ENCODE measurements at places on chromosomes 1 and 21.

- no peak for DNase-seq
Observed at GRCh38 chr1:88791192-88791591, 100.2 kb downstream of the GTF2B start.

DNA sequence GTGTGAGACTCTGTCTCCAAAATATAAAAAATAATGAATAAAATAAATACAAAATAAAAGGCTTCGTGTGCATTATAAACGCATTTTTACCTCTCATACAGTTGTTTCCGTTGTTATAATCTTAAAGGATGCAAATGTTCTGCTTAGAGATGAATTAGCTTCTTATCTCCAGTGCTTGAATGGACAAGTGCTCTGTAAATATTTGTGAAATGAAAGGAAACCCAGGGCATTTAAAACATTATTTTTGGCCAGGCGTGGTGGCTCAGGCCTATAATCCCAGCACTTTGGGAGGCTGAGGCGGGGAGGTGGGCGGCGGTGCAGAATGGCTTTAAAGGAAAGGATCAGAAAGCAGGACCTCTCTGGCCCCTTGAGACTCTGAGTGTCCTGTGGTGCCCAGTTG, 94.5 kb downstream of the HUNK start:
- DNase-seq = no peak

DNA sequence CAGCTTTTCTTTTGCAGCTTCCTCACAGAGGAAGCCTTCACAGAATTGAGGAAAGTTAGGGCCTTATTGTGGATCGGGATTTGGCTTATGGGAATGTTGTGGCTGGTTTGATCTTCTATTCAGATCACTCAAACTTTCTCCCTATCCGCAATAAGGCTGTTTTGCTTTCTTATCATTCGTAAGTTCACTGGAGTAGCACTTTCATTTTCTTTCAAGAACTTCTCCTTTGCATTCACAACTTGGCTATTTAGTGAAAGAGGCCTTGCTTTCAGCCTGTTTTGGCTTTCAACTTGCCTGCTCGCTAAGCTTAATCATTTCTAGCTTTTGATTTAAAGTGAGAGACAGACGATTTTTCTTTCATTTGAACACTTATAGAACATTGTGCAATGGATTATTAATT, 181.9 kb upstream of the B3GALT2 start:
- no peak for DNase-seq

GRCh38 chr1:26114165-26114927, 2.7 kb downstream of the PDIK1L start:
- DNase-seq = no peak

DNA sequence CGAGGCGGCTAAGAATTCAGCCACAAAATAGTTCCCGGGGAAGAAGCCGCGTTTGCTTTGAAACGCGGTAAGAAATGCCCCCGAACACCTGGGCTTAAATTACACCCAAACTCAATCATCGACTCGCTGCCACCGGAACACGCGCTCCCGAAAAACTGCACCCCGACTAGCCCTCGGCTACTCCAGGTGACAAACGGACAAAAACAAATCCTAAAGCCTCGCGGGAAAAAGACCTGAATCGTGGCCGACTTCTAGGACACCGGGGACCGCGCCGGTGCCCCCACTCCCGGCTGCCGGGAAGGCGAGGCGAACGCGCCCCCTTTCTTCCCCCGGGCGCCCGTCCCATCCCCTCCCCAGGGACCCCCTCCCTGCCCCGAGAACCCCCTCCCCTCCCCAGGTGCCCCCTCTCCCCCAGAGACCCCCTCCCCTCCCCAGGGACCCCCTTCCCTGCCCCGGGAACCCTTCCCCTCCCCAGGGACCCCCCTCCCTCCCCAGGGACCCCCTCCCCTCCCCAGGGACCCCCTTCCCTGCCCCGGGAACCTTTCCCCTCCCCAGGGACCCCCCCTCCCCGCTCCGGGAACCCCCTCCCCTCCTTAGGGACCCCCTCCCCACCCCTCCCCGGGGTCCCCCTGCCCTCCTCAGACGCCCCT, 628 bp downstream of the C1orf159 start:
- no peak for DNase-seq

GRCh38 chr21:42413500-42413899, 9.8 kb downstream of the UBASH3A start:
- no peak for DNase-seq

DNA sequence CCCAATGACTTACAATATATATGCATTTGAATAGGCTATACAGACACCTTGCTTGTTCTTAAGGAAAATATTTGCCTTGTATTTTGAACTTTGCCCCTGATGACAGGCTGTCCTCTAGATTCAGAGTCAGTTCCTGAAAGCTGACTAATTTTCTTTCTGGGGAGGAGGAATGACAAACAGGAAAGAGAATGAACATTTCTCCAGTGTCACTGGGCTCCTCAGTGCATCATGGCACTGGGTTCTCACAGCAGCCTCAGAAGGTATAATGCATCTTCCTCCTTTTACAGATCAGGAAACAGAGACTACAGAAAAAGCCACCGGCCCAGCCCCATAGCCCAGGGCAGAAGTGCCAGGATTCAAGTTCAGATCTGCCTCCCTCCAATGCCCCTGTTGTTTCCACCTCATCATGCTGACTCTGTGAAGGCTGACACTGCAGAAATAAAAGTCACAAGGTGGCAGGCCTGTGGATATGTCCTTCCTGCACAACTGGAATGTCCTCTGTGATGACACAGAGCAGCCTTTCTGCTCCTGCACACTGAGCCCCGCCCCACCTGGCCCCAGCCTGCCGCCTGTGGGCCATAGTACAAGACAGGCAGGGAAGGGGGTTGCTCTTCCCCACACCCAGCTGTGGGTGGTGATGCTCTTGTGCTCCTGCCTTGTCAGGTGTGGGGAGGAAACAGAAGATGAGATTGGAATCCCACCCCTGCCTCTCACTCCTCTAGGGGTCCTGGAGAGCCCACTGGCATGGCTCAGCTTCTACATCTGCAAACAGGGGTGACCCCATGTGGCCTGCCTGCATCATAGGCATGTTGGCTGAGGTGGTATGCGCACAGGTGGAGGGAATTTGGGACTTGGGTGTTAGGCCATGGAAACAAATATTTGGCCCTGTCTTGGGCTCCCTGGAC, 6.4 kb downstream of the TTC22 start:
- DNase-seq = no peak

GRCh38 chr1:221035662-221036153, 156.5 kb downstream of the HLX start:
- DNase-seq = no peak

DNA sequence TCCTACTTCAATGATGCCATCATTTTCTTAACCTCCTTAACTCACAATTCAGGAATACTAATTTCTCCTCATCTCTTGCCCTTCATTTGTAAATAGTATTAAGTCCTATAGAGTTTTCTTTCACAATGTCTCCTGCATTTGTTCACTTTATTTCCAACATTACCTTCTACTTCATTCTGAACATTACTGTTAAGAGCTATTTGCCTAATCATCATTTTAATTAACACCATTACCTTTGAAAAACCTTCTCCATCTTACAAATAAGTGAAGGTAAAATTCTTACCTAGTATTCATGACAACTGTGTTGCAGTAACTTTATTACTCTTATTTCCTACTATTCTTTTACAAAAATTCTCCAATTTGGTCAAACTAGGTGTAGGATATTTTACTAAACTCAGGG, 137.7 kb downstream of the COQ8A start:
- DNase-seq = no peak

GRCh38 chr1:56927171-56927570, 38.6 kb downstream of the C8B start:
- DNase-seq = no peak

DNA sequence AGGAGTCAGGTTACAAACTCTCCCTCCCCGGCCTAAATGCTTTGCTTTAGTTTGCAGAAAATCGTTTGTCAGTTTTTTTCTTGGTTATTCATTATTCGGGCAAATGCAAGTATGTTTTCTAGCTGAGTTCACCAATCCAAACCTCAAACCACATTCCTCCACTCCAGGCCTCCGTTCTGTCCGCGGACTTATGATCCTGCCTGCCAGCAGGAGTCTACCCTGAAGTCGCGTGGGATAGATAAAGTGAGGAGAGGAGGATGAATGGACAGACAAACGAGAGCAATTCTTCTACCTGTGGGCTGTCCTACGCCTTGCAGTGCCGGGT, 1.3 kb downstream of the ADAMTS1 start:
- peak; percentile 25 for DNase-seq

DNA sequence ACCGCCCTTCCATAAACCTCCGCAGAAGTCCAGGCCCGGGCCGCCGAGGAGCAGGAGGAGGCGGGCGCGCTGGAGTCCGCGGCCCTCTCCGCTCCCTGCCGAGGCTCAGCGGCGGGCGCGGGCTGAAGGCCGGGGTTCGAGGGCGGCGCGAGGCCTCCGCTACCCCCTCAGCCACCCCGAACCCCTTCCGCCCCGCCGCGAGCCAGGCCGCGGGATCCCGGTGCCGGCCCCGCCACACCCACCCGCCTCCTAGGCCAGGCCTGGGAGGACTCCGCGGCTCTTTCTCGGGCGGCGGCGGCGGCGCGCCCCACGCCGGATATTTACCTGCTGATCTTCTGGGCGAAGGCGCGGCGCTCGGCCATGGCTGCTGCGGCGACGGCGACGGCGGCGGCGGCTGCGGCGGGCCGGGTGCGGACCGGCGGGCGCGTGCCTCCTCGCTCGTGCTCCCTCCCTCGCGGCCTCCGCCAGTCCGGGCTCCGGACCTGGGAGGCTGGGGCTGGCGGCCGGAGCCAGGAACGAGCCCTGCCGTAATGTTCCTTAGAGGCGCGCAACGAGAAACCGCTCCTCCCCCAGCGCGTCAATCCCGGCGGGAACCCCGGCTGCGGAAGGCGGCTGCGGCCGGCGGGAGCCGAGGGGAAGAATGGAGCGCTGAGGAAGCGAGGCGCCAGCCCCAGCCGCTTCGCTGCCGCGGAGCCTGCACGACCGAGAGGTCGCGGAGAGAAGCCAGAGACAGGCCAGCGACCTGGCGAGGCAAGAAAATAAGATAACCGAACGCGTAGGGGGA, at the start of gene DOCK7:
Gene DOCK7, minus strand, starts transcription at position 484 of the 784 bp plus-strand sequence. Its CDS starts 122 bp downstream, at position 362.
- DNase-seq = peak; percentile 26

DNA sequence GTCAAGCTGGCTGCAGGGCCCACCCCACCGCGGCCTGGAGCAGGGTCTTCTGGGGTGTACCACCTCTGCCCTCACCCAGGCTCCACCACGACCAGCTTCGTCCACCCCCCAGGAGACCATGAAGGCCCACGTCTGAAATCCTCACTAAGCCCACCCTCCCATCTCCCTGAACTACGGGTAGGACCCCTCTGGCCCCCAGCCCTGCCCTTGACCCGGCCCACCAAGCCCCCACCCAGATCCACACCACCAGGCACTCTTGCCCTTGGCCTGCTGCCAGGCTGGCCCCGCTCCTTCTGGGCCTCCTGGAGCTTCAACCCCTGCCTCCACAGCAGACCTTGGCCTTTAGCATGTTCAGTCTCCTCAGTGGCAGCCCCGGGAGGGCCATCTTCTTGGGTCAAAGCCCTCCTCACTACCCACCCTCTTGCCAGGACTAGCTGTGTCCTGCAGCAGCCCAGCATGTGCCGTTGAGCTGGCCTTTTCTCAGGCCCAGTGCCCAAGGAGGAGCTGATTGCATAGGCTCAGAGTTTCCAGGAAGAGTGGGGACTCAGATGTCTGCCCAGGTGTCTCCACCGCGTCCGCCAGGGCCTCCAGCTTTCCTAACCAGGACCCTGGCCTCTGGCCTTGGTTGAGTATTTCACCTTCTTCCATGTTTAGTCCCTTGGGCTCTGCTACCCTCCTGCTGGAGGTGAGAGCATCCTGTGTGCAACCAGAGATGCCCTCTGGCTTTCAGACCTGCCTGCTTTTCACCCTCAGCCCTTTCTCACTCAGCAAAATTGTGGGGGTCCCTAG, 17.7 kb upstream of the SAMD11 start:
- DNase-seq = no peak

- DNase-seq = no peak
Observed at GRCh38 chr1:235019961-235020360, 108.7 kb downstream of the TOMM20 start.

DNA sequence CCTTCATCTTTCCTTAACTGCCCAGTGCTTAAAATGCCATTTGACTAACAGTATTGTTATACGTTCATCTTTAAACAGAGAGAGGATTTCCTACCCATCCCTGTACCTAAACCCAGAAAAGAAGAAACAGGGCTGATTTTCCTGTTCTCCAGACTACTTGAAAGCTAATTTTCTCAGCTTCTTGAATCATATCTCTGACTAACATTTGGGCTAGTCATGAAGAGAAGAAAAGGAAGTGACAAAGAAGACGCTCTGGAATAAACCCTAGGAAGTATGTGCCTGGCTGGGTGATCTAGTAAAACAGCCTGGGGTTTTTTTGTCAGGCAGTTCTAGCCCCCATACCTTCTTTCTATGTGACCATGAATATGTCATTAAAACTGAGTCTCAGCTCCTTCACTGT, 44.8 kb upstream of the SGIP1 start:
- no peak for DNase-seq

GRCh38 chr1:59052166-59052590, 244.7 kb upstream of the FGGY start:
- DNase-seq = no peak

DNA sequence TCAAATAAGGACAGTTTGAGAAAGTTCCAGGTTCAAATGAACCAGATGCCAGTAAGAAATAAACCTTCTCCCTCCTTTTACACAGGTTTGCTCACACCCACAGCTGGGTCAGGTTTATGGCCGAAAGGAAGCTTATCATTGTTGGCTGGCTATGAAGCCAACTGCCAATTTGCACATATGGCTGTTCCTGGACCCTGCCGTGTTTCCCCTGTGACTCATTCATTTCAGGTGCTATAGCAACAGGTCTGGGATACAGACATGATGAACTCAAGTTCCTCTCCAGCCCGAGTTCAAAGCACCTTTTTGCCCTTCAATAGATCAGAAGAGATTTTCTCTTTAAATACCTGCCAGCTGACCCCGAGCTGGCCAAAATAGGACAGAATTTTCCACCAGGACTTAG, 134.4 kb upstream of the SMYD2 start:
- peak; percentile 59 for DNase-seq

- no peak for DNase-seq
Observed at GRCh38 chr1:8823295-8823664, 5.8 kb upstream of the RERE start.

DNA sequence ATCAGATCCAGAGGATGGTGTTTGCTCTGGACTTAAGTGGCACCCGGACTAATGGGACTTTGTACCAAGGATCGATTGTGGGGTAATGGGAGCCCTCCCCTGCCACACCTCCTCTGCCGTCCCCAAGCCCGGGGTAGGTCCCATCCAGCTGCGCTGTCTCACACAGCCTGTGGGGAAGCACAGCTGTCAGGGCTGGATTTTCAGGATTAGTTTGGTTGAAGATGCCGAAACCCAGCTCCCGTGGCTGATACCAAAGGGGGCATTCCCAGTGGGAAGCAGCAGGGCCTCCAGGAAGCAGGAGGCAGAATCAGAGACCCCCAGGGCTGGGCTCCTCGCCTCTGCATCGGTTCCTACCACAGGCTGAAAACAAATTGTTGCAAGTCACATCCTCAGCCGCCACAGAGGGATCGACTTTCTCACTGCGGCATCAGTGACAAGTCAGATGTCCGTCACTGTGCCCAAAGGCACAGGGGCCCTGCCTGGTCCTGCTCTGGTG, 59.7 kb downstream of the MATN1 start:
- no peak for DNase-seq

GRCh38 chr1:4974981-4975685, 320.7 kb downstream of the AJAP1 start:
- DNase-seq = no peak

- DNase-seq = no peak
Observed at GRCh38 chr21:14752345-14752909, 206.3 kb upstream of the SAMSN1 start.

All from NCI-H1694 (cell line).